Right lobe of liver (tissue), 6 donors: ENCODE measurements at places on chromosomes 13 and 19.

- no peaks in the 10 kb centered on the region for H3K4me1 ChIP-seq
- H3K27me3 ChIP-seq, result no peaks in the 10 kb centered on the region
- no peak overlapping the region for H3K4me3 ChIP-seq
- DNase-seq, result no peak
- no peaks in the 10 kb centered on the region for H3K36me3 ChIP-seq
Observed at GRCh38 chr13:79468819-79469218, 12.1 kb upstream of the NDFIP2 start.

GRCh38 chr13:107545946-107546502 is 669.3 kb downstream of the LIG4 start:
- H3K4me1 ChIP-seq, result no peaks in the 10 kb centered on the region
- DNase-seq, result no peak
- no peaks in the 10 kb centered on the region for H3K27me3 ChIP-seq
- H3K36me3 ChIP-seq, result no peaks in the 10 kb centered on the region

- H3K27me3 ChIP-seq, result no peaks in the 10 kb centered on the region
- H3K4me3 ChIP-seq, result no peak overlapping the region
- DNase-seq, result no peak
- no peaks in the 10 kb centered on the region for H3K36me3 ChIP-seq
- H3K27ac ChIP-seq, result no peak overlapping the region
- no peaks in the 10 kb centered on the region for H3K4me1 ChIP-seq
Observed at GRCh38 chr13:31733647-31734046, 5.7 kb upstream of the RXFP2 start.

DNA sequence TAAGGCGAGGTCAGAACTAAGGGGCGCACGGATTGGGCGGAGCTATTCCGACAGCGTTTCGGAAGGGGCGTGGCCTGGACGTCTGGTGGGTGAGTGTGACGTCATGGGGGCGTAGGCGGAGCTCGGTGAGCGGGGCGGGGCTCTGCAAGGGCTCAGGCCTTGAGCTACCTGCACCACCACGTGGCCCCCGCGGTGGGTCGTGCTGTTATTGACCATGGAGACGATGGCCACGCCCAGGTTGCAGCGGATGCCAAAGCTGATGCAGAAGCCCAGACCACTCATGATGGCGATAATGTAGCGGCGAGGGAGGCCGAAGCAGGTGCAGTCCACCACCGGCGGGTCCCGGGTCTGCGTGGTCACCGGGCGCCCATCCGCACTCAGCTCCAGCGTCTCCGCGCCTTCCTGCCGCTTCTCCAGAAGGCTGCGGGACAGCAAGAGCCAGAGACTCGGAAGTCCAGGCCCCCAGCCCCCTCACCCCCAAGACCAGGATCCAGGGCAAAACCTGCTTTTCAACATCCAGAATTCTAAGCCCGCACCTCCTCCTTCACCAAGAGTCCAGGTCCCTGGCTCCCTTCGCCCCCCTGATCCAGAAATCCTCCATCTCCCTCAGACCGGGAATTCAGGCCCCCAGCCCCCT is 4.8 kb downstream of the SLC17A7 start:
- peaks cover 7% of the 10 kb centered on the region for H3K27me3 ChIP-seq
- H3K4me1 ChIP-seq, result no peaks in the 10 kb centered on the region
- H3K36me3 ChIP-seq, result no peaks in the 10 kb centered on the region
- no peak overlapping the region for H3K4me3 ChIP-seq

- no peak for DNase-seq
- H3K4me3 ChIP-seq, result no peak overlapping the region
- no peaks in the 10 kb centered on the region for H3K4me1 ChIP-seq
- no peak overlapping the region for H3K27ac ChIP-seq
- H3K36me3 ChIP-seq, result no peaks in the 10 kb centered on the region
Observed at GRCh38 chr13:38759390-38759789, 72.5 kb downstream of the FREM2 start.

DNA sequence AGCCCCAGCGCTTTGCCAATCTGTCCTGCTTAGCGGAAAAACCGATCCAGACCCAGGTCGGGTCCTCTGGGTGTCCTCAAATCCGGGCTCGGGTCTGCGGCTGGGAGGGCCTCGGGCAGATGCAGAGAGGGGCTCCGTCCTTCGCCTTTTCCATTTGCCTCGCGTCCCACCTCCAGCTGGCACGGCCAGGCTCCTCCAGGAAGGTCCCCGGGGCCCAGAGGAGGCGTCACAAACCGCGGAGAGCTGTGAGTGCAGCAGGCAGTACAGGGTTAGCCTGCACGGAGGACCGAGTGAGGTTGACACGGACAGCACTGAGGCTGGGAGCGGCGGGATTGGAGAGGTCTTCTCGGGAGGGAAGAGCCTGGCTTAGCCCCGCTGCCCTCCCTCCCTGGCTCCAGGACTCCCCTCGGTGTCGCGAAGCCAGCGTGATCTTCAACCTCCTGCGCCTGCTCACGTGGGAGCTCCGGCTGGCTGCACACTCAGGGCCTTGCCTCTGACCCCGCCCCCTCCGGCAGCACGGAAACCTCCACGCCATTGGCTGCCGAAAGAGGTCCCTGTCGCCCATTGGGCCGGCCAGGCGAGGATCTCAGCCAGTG is 2.8 kb upstream of the IFNL2 start:
- no peaks in the 10 kb centered on the region for H3K36me3 ChIP-seq
- peak; percentile 42 for DNase-seq
- H3K27ac ChIP-seq, result no peak overlapping the region

DNA sequence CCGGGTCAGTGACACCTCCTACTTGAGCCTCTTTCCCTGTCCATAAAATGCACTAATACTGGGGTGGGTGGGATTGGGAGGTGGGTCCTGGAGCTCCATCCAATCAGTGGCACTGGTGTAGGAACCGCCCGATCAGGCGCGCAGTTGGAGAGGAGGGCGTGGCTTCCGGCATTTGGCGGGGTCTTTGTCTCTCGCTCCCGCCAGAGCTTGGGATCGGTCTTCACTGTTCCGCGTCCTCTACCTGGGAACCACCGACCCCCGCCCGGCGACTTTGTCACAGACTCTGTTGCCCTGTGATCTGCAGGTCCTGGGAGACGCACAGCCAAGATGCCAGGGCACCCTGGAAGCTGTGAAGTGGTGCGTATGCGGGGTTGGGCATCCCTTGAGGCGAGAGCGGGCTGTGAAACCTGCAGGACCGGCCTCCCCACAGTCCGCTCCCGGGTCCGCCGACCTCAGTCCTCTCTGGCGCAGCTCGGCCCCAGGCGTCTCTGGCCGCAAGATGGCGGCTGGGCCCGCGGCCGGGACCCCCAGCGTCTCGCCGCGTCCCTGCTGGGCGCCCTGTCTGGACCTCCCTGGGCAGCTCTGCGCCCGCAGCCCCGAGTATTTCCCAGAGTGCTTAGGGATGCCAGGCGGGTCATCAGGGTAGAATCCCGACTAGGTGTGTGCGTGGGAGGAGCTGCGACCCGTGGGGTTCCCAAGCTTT is 41.6 kb upstream of the ZNF730 start:
- H3K27ac ChIP-seq, result no peak overlapping the region
- H3K4me1 ChIP-seq, result no peaks in the 10 kb centered on the region
- peak overlapping the region; percentile 51 for H3K4me3 ChIP-seq
- no peaks in the 10 kb centered on the region for H3K27me3 ChIP-seq
- H3K36me3 ChIP-seq, result no peaks in the 10 kb centered on the region

GRCh38 chr19:3880471-3881271 is at the start of gene ATCAY:
Gene ATCAY, plus strand, starts transcription at chr19:3880685. Its CDS starts 5,083 bp downstream, at chr19:3885768.
- H3K27ac ChIP-seq, result no peak within 1 kb of the TSS
- H3K4me1 ChIP-seq, result no peaks in the 10 kb centered on the region
- no peak within 1 kb of the TSS for H3K4me3 ChIP-seq
- no peak for DNase-seq
- no peaks in the 10 kb centered on the region for H3K36me3 ChIP-seq

DNA sequence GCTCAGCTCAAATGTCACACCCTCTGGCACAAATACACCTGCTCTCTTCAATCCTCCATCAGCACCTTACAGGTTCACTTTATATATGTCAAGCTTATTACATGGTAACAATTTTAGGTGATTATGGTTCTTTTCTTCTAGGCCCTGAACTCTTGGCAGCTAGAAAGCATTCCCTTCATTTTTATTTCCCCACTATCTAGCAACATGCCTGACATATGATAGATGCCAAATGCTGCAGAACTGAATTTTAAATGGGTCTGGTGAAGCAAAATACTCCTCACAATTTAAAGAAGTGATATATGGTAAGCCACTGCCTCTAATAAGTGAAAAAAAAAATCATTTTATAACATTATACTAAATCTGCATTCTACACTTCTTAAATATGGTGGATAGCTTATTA is 95.2 kb downstream of the USP12 start:
- no peaks in the 10 kb centered on the region for H3K36me3 ChIP-seq
- no peak overlapping the region for H3K27ac ChIP-seq
- H3K27me3 ChIP-seq, result no peaks in the 10 kb centered on the region
- no peak overlapping the region for H3K4me3 ChIP-seq
- DNase-seq, result no peak

- H3K27ac ChIP-seq, result no peak overlapping the region
- no peaks in the 10 kb centered on the region for H3K4me1 ChIP-seq
- no peaks in the 10 kb centered on the region for H3K36me3 ChIP-seq
- H3K4me3 ChIP-seq, result no peak overlapping the region
Observed at GRCh38 chr13:23777575-23777870, 111.7 kb downstream of the MIPEP start.

DNA sequence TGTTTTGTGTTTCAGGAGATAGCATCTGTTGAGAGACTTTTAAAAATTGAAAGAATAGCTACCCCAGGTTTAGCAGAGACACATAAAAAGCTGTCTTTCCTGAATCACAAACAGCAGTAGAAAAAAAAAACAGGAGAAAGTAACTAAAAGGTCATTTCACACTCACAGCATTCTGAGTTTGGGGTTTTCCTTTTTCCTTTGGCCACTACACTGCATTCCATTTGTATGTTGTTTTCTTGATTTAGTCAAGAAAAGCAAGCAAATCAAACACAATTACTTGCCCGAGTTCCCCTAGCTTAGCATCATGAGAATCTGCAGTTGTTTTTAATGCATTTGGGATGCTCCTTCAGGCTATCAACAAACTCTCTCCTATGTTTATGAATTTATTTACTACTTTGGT is 161.0 kb downstream of the KCTD12 start:
- H3K4me1 ChIP-seq, result no peaks in the 10 kb centered on the region
- H3K36me3 ChIP-seq, result no peaks in the 10 kb centered on the region
- DNase-seq, result no peak
- no peak overlapping the region for H3K4me3 ChIP-seq
